ENCODE measurements at places on chromosomes 12 and 14. TPM values are rescaled to one million over a fixed set of nuclear protein-coding genes. Genes with fewer than 3 reads are reported as not detected.

Gene PRPF40B
- total RNA-seq = 16.3 TPM

Gene KLRC1
- total RNA-seq = not detected

Gene TGM1
- total RNA-seq = 88.7 TPM

Gene CELA1
- total RNA-seq = not detected

Gene FGF6
- total RNA-seq = not detected

Gene TC2N
- 46.1 TPM for total RNA-seq

Gene EMC9
- total RNA-seq = 17.8 TPM

Gene ITGB7
- total RNA-seq = 8.4 TPM

Gene CAPZA3
- total RNA-seq = not detected

Gene SYNDIG1L
- total RNA-seq = under 0.01 TPM

Gene TROAP
- 5.2 TPM for total RNA-seq

Gene TAS2R13
- total RNA-seq = 0.38 TPM

Gene KRT6A
- total RNA-seq = 13,929 TPM

Gene TCL1B
- total RNA-seq = not detected

Gene LRFN5
- total RNA-seq = 0.13 TPM

Gene ADAM21
- 0.13 TPM for total RNA-seq

Gene SIX4
- total RNA-seq = 5.8 TPM

Gene LYZ
- total RNA-seq = 0.13 TPM

Gene AQP2
- not detected for total RNA-seq

Gene GLTP
- total RNA-seq = 667 TPM

Gene COCH
- 0.26 TPM for total RNA-seq

Gene FSCB
- total RNA-seq = not detected

Gene FAM186B
- 0.26 TPM for total RNA-seq

Gene GLIPR1L1
- not detected for total RNA-seq

Gene SLC6A15
- total RNA-seq = 22.9 TPM

Gene POLE2
- total RNA-seq = 2.2 TPM

Gene EID3
- 1.9 TPM for total RNA-seq

Gene KRT83
- not detected for total RNA-seq

Gene PRR4
- 0.53 TPM for total RNA-seq

Gene WNT5B
- 0.79 TPM for total RNA-seq

Gene CPNE6
- total RNA-seq = not detected

Gene RPL10L
- total RNA-seq = not detected

Gene ANG
- total RNA-seq = 2.9 TPM

All from bronchial epithelial cell (primary cell).